Activated naive CD8-positive, alpha-beta T cell treated with anti-CD3 and anti-CD28 coated beads for 36 hours (primary cell): ENCODE measurements at places on chromosomes 3 and 15. TPM values are rescaled to one million over a fixed set of nuclear protein-coding genes. Genes with fewer than 3 reads are reported as not detected.

- H3K27me3 ChIP-seq, result peaks cover 5% of the 10 kb centered on the region
- peaks cover 38% of the 10 kb centered on the region for H3K36me3 ChIP-seq
- peak overlapping the region; percentile 98 for H3K27ac ChIP-seq
- DNase-seq, result no peak
- H3K4me3 ChIP-seq, result peak overlapping the region; percentile 86
Observed at GRCh38 chr3:71225951-71226564, 357.5 kb downstream of the FOXP1 start.

GRCh38 chr3:8712045-8712907 is 21.3 kb upstream of the CAV3 start:
- no peak overlapping the region for H3K27ac ChIP-seq
- no peak overlapping the region for H3K4me3 ChIP-seq
- no peaks in the 10 kb centered on the region for H3K36me3 ChIP-seq
- no peaks in the 10 kb centered on the region for H3K4me1 ChIP-seq
- H3K27me3 ChIP-seq, result peaks cover 5% of the 10 kb centered on the region

GRCh38 chr15:60865507-60865906 is 363.6 kb downstream of the RORA start:
- peaks cover 3% of the 10 kb centered on the region for H3K4me1 ChIP-seq
- H3K4me3 ChIP-seq, result no peak overlapping the region
- no peaks in the 10 kb centered on the region for H3K36me3 ChIP-seq
- no peak for DNase-seq
- no peak overlapping the region for H3K27ac ChIP-seq

DNA sequence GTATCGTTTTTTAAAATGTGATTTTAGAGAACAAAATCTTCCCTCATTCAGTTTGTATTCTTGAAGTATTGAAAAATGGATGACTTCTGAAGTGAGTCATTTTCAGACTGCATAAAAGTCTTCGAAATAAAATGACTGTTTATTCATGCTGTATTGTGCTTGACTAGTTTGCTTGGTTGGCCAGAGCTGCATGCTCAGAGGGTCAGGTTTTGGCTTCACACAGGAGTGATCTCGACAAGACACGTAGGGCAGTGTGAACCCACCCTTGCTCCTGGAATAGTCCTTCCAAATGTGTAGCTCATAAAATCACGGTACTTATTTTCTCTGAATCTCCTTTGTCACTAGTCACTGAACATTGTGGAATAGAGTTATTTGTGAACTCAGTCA is 73.3 kb downstream of the FNDC3B start:
- no peak overlapping the region for H3K4me3 ChIP-seq
- H3K27me3 ChIP-seq, result peaks cover 3% of the 10 kb centered on the region
- peaks cover 23% of the 10 kb centered on the region for H3K36me3 ChIP-seq
- H3K27ac ChIP-seq, result no peak overlapping the region

DNA sequence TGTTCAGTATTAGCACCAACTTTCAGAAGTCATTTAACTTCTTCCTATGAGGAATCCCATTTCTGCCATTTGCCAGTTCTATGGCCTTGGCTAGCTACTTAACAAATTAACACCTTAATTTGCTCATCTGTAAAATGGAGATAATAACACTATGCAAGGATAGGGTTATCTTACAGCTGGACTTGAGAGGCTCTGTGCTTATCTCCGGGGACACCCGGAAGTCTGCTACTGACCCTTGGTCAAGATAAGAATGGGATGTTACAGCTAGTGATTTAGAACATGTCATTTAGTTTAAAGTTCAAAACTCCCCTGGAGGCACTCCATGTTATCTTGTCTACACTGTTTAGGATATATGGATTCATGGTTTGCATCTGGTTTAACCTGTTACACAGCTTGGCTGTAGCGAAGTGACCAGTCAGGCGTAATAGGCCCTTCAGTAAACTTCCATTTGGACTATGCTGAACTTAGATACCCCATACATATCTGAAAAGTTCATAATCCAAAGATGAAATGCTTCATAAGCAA is 156.0 kb upstream of the CD96 start:
- no peaks in the 10 kb centered on the region for H3K4me1 ChIP-seq
- no peak overlapping the region for H3K27ac ChIP-seq
- H3K36me3 ChIP-seq, result peaks cover 1% of the 10 kb centered on the region
- no peaks in the 10 kb centered on the region for H3K27me3 ChIP-seq
- no peak for DNase-seq

DNA sequence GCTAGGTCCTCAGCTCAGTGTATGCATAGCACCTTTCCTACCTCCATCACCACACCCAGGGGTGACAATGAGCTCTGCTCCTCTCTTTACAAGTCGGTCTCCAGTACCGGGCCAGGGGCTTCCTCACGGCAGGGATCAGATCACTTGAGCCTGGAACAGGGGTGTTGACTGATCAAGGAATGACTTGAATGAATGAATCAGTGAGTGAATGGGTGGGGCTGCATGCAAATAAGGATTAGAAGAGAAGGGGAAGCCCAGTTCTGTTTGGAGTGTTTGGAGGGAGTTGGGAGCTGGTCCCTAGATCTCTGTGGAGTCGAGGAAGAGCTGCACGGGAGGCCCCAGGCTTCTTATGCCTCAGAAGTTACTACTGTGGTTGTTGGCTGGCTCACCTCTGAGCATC is 87.0 kb downstream of the TMEM266 start:
- H3K4me3 ChIP-seq, result no peak overlapping the region
- H3K27ac ChIP-seq, result no peak overlapping the region
- H3K27me3 ChIP-seq, result peaks cover 51% of the 10 kb centered on the region
- H3K4me1 ChIP-seq, result peaks cover 14% of the 10 kb centered on the region

- H3K4me1 ChIP-seq, result peaks cover 8% of the 10 kb centered on the region
- H3K36me3 ChIP-seq, result no peaks in the 10 kb centered on the region
- H3K27me3 ChIP-seq, result peaks cover 5% of the 10 kb centered on the region
- DNase-seq, result no peak
- H3K27ac ChIP-seq, result no peak overlapping the region
Observed at GRCh38 chr3:141331377-141332318, 36.7 kb upstream of the ZBTB38 start.

- peaks cover 4% of the 10 kb centered on the region for H3K36me3 ChIP-seq
- no peak overlapping the region for H3K4me3 ChIP-seq
- H3K27me3 ChIP-seq, result no peaks in the 10 kb centered on the region
- H3K4me1 ChIP-seq, result no peaks in the 10 kb centered on the region
Observed at GRCh38 chr3:33490641-33491241, 50.5 kb upstream of the UBP1 start.

GRCh38 chr15:96042734-96043224 is 287.7 kb upstream of the NR2F2 start:
- H3K36me3 ChIP-seq, result no peaks in the 10 kb centered on the region
- DNase-seq, result no peak
- no peak overlapping the region for H3K4me3 ChIP-seq
- peaks cover under 1% of the 10 kb centered on the region for H3K4me1 ChIP-seq
- H3K27ac ChIP-seq, result no peak overlapping the region

DNA sequence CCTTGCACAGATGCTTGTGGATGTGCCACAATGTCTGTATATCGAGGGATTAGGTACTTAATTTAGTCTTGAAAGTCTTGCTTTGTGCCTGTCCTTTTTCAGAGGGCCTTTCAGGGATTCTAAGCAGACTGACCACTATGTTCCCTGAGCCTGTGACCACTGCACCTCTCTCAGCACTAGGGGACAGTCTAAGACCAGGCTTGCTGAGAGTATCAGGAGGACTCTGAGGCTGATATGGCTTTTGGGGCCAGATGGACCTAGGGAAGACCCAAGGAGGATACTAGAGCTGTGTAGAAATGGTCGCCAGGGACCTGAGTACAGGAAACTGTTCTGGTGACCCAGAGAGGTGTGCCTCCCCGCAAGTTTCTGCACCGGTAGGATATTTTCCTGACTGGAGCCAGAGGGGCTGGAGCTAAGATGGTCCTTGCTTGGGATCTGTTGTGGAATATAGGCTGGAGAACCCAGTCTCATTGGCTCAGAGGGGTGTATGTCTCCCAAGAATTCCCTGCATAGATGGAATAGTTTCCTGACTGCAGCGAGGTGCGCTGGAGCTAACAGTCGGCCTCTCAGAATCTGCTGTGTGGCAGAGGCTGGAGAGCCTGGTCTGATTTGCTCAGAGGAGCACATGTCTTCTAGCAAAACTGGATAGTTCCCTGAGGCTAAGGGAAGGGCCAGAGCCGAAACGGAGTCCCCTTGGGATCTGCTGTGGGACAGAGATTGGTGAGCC is 213.2 kb upstream of the DCBLD2 start:
- H3K27me3 ChIP-seq, result no peaks in the 10 kb centered on the region
- no peaks in the 10 kb centered on the region for H3K36me3 ChIP-seq
- H3K4me1 ChIP-seq, result no peaks in the 10 kb centered on the region
- H3K27ac ChIP-seq, result no peak overlapping the region

Gene GATM
- 4.9 TPM for total RNA-seq

Gene ATP2B2
- not detected for total RNA-seq
